ENCODE measurements at places on chromosomes 2 and 18.

- DNase-seq = no peak
These were observed 203.5 kb downstream of the LPIN1 start for GRCh38 chr2:11949732-11950523.

- DNase-seq = no peak
These were observed 22.8 kb downstream of the ICA1L start for GRCh38 chr2:202848813-202849212.

- DNase-seq = peak; percentile 99
These were observed at the start of gene MXD1 for GRCh38 chr2:69914950-69915945. TSS of gene MXD1 (plus strand) at chr2:69915109. CDS start at chr2:69915331, 222 bp downstream.

GRCh38 chr2:209613649-209614305, 157.9 kb upstream of the UNC80 start:
- no peak for DNase-seq

GRCh38 chr2:234331566-234331965, 165.3 kb downstream of the ARL4C start:
- no peak for DNase-seq

DNA sequence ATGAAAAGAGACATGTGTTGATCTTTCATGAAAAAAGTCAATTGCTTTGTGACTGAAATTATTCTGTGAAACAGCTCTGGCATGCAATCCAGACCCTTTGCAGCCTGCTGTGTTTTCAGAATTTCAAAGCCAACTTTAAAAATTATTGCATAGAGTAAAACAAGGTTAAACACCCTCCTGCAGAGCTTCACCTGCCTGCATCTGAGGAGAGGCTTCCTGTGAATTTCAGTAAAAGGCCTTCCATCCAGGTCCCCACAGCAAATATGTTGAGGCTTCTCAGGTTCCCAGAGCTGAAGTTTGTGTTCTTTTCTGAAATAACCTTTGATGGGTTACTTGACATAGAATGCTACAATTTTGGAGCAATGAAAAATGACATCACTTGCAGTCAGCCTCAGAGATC, 4.1 kb downstream of the XIRP2 start:
- DNase-seq = no peak

GRCh38 chr2:125227843-125228392, 1202.8 kb downstream of the CNTNAP5 start:
- no peak for DNase-seq

DNA sequence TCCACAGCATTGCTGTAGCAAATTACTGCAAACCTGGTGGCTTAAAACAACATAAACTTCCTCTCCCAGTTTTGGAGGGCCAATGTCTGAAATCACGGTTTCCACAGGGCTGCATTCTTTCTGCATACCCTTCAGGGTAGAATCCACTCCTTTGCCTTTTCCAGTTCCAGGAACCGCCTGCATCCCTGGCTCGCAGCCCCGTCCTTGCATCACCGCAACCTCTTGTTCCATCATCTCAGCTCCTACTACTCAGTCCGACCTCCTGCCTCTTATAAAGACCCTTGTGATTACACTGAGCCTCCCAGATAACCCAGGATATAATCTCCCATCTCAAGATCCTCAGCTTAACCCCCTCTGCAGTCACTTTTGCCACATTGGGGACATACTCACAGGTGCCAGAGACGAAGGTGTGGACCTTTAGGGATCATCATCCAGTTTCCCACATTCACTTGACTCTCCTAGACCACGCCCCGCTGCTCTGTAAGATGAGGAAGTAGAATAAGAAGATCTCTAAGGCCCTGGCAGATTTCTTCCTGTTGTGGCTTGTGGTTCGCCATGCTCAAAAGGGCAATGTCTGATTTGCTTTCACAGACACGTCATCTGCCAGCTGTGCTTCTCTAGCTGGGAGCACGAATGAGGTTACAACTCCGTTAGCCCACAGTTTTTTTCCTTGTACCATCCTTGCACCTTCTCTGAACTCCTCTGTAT, 103.6 kb upstream of the AGAP1 start:
- DNase-seq = peak; percentile 3

DNA sequence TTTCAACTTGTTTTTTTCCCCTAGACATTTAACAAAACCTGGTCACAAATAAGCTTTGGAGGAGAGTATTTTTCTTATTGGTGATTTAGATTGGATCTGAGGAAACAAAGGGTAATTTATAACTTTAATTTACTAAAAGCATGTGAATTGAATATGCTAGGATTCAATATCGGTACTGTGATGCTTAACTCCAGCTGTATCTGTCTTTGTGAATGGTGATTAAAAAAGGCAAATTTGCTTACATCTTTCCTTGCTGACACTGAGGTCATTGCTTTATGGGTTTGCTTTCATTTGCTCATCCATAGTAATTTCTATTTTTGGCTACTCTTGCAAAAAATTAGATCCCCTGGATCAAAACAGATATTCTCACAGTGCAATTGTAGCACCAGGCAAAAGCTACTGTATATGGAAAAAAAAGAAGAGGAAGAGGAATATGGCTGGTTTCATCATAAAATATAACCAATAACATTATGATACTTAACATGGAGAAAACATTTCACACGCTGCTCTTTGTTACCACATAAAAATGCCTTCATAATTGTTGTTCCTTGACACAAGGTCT, 832.0 kb upstream of the ZEB2 start:
- no peak for DNase-seq
